Stimulated activated CD8-positive, alpha-beta memory T cell treated with anti-CD3 and anti-CD28 coated beads, Interleukin-7, amount 100 ng/mL, for 1 hour (primary cell): ENCODE measurements at places on chromosomes 12 and 14.

GRCh38 chr12:75888874-75889613 lies 142.5 kb downstream of the PHLDA1 start:
- no peak for DNase-seq

- no peak for DNase-seq
Measured at GRCh38 chr14:67584978-67585377, 15.1 kb downstream of the PIGH start.

- no peak for DNase-seq
Measured at GRCh38 chr12:30824311-30824710, 69.6 kb upstream of the CAPRIN2 start.

GRCh38 chr12:63913929-63914328 lies 69.4 kb downstream of the SRGAP1 start:
- no peak for DNase-seq

DNA sequence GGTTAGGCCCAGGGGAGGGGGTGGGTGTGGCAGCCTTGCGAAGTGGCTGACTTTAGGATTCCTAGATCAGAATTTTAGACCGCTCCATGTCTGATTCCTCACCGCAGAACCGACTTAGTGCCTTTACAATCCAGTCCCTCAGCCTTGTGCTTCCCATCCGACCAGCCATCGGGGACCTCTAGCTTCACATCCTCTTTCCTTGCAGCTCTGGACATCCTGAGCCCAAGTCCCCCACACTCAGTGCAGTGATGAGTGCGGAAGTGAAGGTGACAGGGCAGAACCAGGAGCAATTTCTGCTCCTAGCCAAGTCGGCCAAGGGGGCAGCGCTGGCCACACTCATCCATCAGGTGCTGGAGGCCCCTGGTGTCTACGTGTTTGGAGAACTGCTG lies 557 bp downstream of the COPS7A start:
- DNase-seq = no peak

DNA sequence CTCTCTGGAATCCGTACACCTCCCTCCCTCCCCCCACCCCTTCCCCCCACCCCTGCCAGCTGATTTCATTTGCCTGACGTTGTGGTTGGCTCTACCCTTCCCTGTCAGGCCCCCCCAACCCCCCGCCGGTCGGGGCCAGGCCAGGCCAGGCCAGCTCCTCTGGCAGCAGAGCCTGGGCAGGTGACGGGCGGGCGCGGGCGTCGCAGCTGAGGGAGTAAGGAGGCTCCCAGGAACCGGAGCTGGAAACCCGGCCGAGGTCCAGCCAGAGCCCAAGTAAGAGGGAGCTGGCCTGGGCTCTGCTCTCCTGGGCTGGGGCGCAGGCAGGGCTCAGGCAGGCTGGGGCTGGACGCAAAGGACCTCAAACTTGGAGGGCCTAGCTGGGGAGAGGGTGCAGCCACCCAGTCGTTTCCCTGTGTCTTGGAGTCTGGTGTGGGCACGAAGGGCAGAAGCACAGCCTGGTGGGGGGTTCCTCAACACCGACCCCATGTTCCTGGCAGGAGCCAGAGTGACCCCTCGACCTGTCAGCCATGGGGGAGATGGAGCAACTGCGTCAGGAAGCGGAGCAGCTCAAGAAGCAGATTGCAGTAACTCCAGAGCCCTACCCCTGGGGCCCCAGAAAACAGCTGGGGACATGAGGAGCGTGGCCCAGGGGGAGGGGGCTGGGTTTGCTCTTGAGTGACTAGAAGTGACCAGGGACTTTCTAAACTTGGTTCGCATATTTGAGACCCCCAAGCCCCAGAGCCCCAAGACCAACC lies at the start of gene GNB3:
GNB3 (plus strand) TSS at position 165 of the 755 bp plus-strand sequence; CDS start at position 528, 363 bp downstream.
- no peak for DNase-seq

- DNase-seq = no peak
Measured at GRCh38 chr12:53798575-53798974, 46.8 kb upstream of the CISTR start.

DNA sequence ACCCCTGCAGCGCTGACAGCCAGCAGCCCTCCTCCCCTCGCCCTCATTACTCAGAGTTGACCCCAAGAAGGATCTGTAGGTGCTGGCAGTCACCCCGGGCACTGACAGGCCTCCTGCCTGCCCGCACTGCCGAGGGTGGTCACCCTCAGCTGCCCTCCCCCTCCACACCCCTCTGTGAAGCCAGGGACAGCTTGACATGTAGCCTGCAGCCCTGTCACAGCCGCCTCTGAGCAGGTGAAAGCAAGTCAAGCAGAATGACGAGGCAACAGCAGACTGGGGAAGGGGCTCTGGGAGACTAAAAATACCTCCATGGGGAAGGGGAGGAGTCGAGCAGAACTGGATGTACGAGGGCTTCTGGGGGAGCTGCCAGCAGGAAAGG lies 178.1 kb downstream of the DPF3 start:
- no peak for DNase-seq

DNA sequence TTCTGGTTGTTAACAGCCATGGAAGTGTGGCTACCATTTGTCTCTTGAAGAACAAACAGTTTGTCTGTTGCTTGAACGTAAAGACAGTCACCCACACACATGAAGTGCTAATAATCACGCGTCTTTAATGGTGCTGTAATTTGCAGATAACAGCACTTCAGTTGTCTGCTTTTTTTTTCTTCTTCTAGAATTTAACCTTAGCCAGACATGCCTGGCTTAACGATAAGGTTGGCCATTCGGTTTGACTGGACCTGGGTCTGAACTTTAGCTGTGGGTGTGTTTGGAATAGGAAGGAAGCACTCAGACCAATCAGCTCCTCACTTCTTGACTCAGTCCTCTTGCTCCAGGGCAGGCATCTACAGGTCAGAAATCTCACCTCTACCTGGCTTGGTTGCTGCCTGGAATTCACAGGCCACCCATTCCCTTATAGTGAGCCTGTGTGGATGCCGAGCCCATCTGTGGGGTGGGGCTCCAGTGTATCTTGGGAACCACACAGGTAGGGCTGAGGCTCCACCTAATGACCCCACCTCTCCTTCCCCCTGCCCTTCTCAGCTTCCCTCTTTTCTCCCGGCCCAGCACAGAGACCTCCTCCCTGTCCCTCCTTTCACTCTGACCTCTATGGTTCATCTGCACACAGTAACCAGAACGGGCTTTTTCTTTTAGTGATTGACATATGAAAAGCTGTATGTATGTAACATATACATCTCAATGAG lies 246.4 kb upstream of the PWP1 start:
- DNase-seq = no peak

DNA sequence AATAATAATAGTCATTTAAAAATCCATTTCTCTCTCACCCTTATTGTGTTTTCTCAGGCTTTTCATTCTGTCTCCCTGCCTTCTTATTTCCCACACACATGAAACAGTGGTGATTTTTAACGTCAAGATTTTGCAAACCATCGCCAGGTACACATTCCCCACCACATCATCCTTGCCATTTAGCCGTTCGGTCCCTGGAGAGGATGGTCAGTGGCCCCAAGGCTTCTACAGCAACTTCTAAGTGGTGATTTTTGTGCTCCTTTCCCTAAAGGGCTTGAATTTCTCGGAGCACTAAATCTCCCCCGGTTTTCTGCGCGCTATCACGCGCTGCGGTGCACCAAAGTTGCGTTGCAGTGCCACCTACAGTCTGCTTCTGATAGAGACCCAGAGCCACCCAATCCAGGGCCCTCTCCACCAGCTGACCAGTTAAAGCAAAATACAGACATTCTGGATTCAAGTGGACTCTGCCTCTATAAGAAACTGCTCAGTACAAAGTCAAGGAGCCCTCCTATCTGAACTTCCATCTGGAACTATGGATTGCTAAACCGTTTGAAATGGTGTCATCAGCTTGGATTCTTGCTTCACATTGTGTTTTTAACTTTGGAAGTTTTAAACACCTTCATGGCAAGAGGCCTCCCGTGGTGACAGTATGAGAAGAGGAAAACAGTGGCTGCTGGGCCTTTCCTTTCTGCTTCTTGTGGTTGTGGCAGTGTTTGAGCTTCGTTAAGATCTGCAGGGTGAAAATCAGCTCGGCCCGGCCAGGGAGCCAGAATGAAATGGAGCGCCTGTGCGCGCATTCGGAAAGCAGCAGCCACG lies 234.0 kb downstream of the SPTSSA start:
- no peak for DNase-seq

DNA sequence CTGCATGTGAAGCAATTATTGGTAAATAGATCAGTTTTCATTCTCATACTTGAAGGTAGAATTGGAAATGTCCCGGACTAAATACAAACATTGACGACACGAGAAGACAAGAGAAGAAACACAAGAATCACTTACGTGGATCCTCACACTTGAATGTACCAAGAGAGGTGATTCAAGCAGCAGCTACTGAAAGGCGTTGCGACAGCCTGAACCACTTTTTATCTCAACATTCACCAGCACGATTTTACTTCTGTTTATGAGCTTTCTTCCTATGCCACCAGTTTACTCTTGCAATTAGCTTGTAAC lies 3.6 kb upstream of the FZD10 start:
- no peak for DNase-seq

DNA sequence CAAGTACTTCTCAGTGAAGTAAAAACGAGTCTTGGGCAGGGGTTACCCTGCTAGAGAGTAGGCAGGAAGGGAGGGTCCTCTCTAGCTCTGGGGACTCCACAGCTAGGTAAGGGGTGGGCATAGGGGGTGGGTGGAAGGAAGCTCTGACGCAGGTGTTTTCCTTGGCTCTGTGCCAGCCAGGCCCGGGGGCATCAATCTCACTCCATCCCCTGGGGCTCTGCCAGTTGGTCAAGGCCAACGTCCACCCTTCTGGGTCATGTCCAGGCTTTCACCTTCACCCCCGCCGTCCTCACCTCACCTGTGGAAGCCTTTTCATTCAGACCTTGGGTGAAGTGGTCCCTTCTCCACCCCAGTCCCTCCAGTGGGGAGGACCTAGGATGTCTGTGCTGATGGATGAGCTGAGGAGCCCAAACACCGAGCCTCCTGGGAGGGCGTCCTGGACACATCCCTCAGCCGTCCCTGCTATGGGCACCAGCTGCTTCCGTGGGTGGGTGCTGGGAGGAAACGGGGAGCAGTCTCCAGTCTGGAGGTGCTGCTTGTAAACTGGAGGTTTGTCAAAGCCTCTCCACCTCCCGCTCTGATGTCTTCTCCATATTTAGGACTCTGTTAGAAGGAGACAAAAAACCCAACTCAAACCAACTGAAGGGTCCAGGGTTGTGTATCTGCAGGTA lies 71.5 kb upstream of the SFSWAP start:
- no peak for DNase-seq

DNA sequence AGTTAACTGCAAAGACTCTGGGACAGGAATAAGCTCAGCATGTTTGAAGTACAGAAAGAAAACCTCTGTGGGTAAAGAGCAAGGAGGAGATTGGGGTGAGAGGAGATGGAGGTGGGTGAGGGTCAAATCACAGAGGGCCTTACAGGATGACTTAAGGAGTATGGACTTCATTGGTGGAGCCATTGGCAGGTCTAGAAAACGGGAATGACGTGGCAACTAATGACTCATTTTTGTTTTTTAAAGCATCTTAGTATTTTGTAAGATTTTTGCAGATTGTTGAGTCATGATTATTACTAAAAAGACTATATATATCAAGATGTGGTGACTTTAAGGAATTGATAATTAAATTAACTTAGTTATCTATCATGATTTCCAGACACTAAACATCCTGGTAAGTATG lies 18.5 kb downstream of the UTP20 start:
- no peak for DNase-seq

DNA sequence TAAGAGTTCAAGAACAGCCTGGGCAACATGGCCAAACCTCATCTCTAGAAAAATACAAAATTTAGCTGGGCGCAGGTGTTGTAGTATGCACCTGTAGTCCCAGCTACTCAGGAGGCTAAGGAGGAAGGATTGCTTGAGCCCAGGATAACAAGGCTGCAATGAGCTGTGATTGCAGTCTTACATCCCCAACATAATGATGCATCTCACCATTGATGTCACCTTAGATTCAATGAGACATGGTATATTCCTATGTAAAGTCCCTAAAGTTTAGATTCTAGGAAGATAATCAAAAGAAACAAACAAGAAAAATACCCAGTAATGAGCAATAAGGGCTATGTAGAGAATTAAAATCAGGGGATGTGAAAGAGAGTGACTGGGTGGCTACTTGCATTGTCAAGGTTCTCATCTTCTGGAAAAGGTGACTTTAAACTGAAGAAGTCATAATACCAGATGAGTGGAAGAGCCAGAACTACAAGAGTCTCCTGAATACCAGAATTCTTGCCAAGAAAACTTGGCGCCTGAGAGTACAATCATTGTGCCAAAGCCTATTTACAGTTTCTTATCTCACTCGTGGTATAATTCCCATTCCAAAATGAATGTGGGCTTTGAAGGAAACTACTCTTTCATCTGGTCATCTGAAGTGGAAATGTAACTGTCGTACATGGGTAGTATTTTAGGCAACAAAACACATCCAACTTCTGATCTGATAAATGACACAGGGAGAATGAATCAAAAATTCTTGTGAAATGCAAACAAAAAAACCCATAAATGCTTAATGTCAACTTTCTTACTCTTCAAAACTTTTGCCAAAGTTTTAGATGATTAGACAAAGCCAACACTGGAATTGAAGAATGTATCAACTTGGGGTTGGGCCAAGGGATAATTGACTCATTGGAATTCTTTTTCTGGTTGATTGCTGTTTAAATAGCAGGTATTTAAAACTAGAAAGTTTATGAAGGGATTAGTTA lies 81.1 kb upstream of the ST8SIA1 start:
- no peak for DNase-seq

DNA sequence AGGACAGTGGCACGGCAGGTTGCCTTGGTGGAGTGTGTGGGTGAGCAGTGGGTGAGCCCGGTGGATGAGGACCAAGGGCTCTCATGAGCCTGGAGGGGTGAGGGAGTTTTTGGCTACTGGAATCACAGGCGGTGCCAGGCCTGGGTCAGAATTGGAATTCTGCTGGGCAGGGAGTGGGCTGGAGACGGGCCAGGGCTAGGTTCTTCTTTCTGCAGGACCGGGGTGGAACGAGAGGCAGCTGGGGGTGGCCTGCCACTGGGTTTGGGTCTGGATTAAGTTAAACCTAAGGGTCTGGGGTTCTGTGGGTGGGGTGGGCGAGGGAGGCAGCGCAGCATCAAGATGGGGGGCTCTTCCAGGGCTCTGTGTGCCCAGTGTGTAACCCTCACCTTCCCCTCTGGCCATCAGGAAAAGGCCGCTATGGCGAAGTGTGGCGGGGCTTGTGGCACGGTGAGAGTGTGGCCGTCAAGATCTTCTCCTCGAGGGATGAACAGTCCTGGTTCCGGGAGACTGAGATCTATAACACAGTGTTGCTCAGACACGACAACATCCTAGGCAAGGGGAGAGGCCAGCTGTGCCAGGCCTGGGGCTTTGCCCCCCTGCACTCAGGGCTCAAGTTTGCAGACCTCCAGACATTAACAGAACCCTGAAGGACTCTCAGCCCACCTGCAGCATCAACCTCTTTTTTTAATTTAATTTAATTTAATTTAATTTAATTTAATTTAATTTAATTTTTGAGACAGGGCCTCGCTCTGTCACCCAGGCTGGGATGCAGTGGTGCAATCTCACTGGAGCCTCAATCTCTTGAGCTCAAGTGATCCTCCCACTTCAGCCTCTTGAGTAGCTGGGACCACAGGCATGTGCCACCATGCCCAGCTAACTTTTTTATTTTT lies 7.0 kb downstream of the ACVRL1 start:
- DNase-seq = no peak
